ENCODE measurements at places on chromosomes 5 and 9.

- DNase-seq, result no peak
Measured at GRCh38 chr5:111432883-111433536, 79.3 kb downstream of the STARD4 start.

- peak; percentile 52 for DNase-seq
Measured at GRCh38 chr9:21828853-21829410, 26.5 kb downstream of the MTAP start.

GRCh38 chr9:109640580-109641371, 139.2 kb upstream of the PALM2AKAP2 start:
- no peak for DNase-seq

GRCh38 chr5:112064956-112065355, 308.0 kb upstream of the NREP start:
- DNase-seq, result no peak

DNA sequence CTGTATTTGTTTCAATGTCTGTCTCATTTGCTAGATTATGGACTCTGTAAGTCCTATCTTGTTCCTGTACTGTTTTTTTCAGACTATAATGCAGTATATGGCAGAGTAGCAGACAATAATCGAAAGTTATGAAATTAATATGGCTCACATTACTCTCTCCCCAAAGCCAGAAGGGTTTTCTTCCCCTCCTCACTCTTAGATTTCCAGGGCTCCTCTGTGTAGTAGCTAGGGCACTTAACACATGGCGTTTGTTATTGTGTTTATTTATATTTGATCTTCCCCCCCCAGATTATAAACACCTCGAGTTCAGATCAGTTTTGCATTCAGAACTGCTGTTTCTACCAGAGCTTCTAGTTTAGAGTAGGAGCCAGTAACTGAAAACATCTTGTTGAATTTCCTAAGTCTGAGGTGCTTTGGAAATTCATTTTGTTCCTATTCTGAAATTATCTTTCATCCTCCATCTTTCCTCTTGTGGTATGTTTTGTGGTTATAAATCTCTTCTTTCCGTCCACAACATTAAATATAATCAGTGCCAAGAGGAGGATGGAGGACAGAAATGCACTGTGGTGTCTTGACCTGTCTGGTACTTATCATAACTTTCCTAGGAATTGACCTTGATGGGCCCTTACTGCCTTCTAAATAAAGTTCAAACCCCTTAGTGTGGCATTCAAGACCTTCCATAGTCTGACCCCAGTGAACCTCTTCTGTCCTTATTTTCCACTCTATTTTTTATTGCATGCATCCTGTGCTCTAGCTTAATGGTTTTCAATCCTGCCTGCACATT, 27.0 kb downstream of the TLE4 start:
- no peak for DNase-seq

DNA sequence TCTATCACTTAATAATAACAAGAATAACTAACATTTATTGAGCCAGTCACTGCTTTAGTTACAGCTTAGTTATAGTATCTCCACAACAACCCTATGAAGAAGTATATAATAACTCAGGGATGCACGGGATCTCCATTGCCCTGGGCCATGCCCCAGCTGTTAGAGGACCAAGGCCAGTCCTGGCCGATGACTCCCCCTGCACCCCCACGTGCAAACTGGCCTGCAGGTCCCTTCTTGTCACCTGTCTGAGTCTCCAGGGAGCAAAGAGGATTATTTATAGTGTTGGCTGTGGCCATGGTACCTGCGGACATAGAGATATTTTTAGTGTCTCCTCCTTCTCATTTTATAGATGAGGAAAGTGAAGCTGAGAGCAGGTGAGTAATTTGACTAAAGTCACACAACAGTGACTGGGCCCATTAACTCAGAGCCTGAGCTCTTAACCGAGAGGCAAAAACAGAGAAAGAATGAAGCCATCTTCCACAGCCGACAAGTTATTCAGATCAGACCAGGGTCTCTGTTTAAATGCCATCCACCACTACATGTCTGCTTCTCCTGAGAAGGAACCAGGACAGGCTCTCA, 94.4 kb downstream of the TMEM215 start:
- no peak for DNase-seq

DNA sequence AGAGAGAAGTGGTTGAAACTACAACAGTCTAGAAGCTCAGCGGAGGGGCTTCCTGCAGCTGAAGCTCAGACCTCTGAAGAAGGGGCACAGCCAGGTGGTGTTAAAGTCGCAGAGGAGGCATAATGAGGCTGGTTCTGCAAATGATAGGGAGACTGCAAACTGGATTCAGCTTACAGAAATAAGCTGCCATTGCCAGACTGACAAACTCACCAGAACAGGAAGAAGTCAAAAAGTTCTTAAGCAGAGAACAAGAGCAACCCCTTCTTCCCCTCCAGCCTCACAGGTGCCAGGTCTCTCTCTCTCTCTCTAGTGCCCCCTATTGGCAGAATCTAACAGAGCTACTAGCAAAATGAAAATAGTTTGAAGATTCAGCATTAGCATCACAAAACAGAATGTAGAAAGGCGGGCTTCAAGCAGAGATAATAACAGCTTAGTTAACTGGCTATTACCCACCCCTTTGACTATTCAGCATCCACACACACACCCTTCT, 76.7 kb downstream of the GRAMD2B start:
- peak; percentile 43 for DNase-seq

DNA sequence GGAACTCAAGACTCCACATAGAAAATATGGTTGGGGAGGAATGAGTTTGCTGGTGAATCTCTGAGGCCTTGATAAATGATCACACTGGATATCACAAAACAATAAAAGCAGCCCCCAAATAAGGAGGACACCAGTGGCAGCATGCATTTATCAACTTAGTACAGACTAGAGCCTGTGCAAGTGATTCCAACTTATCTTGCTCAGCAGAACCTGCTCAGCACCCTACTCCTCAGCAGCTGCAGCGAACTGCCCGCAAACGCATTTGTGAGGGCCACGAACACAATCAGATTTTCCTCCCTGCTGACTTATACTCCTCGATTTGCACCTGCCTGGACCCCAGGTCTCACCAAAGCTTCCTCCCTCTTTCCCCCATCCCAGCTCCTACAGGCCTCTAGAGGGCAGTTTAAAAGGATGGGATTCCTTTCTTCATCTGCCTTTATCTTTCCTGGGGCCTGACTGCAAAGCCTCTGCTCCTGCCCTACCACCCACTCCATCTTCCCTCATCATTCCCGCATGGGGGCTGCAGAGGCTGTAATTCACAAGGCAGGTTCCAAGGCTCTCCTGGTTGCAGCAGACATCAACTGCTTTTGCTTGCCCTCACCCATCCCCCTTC, 41.2 kb downstream of the ANKS6 start:
- no peak for DNase-seq

- no peak for DNase-seq
Measured at GRCh38 chr9:113368348-113368981, 8.3 kb downstream of the HDHD3 start.

GRCh38 chr9:30519756-30520155, 1864.7 kb upstream of the ACO1 start:
- DNase-seq, result no peak

- no peak for DNase-seq
Measured at GRCh38 chr5:139895647-139896046, 100.0 kb downstream of the PSD2 start.

- no peak for DNase-seq
Measured at GRCh38 chr5:57508211-57508610, 25.6 kb upstream of the ACTBL2 start.

DNA sequence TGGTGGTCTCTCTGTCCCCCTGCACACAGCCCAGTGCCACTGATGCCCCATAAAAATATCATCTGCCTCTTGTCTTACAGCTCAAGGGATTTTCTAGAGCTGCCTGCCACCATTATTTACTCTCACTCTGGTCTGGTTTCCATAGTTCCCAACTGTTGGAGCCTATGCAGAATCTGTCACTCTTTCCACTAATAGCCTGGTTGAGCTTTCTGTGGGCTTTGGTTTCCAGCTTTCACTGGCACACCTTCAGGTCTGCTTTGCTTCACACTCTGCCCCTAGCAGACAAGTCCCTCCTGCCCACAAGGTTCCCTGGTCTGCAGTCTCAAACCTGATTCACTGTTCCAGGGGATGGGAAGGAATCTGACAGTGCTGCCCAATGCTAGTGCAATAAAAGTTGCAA, 103.0 kb upstream of the FTMT start:
- no peak for DNase-seq

GRCh38 chr9:15572200-15572770, 19.4 kb downstream of the CCDC171 start:
- DNase-seq, result no peak

- DNase-seq, result no peak
Measured at GRCh38 chr5:174531782-174532191, 192.6 kb upstream of the MSX2 start.

DNA sequence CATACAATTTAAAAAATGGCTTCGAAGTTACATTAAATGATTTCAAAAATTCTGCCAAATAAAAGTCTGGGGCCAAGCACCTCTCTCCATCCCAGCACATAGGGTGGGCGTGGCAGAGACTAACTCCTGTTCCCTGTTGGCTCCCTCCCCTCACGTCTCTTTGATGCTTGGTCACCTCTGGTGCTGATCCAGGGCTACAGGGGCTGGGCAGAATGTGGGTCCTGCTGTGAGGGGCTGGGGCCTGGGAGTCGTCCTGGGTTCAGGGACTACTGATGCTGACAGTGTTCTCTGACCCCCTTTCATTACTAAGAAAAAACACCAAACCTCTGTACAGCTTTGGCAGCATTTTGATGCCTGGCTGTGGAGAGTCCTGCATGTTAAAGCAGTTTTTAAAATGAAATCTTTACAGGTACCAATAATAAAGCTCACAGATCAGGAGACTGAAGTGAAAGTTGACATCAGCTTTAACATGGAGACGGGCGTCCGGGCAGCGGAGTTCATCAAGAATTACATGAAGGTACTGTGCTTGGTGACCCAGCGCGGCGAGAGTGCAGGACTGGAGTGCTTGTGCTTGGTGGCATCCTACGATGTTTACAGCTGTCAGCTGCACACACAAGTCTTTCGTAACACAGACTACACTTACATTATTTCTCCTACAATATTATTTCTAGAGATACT, 29.0 kb downstream of the TENT4A start:
- DNase-seq, result no peak

All from suppressor macrophage treated with lipopolysaccharide for 1 hour (primary cell).